ENCODE measurements at places on chromosomes 5 and 9.

GRCh38 chr5:77864997-77865396 lies 88.9 kb upstream of the TBCA start:
- DNase-seq = no peak

DNA sequence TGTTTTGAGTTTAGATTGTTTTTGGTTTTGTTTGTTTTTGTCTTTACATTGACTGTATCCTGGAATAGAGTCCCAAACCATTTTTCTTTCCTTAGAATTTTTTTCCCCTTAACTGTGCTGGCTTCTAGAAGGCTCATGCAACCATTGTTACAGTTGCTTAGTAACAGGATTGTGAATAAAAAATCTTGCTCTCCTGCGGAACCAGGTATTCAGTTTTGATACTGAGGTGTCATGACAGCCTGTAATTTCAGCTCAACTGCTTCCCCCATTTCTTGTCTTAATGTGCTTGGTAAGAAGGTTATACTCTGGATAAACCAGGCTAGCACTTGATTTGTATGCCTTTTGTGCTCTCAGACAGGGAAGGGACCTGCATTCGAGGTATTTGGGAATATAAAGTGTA lies 42.1 kb downstream of the FOCAD start:
- no peak for DNase-seq

GRCh38 chr9:124882231-124882630 lies 20.3 kb downstream of the ARPC5L start:
- no peak for DNase-seq

DNA sequence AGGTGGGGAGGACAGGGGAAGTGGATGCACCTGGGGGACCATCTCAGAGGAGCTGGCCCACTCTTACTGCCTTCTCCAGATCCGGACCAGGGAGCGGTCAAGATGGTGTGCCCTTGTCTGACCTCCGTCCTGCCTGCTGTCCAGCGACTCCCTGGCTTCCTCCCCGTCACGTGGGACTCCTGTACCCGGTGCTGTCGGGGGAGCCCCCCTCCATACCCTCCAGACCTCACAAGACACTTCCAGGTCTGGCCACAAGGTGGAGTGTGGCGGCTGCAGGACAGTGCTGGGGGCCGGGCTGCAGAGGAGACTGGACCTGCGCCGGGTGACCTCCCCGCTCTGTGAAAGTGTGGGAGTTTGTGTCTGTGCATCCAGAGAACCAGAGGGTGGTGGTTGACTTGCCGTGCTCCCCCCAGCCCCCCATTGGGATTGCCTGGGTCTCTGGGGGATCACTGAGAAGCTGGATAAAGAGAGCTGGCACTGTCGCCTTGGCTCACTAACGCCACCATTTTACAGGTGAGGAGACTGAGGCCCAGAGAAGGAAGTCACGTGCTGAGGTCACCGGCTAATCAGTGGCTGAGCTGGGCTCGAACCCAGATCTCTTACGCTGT lies 1.9 kb upstream of the CRB2 start:
- DNase-seq = peak; percentile 38

DNA sequence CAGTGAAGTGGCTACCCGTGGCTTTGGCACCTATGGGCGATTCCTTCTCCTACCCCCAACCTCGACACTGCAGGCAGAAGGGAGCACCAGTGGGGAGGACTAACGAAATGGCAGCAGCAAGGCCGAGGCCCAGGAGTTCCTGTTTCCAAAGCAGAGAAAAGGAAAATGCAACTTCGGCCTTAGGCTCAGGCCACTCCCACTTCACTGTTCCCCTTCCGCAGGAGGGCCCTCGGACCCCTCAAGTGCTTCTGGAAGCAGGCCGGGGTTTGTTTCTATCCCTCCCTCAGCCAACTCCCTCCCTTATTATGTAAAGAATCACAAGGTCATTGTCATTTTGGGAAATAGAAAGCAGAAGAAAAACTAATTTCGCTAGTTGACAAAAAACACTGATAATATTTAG lies 36.4 kb upstream of the NKX2-5 start:
- DNase-seq = no peak

GRCh38 chr9:1100945-1101344 lies 50.8 kb downstream of the DMRT2 start:
- peak; percentile 24 for DNase-seq

- no peak for DNase-seq
Observed at GRCh38 chr9:10008101-10008799, 604.6 kb downstream of the PTPRD start.

DNA sequence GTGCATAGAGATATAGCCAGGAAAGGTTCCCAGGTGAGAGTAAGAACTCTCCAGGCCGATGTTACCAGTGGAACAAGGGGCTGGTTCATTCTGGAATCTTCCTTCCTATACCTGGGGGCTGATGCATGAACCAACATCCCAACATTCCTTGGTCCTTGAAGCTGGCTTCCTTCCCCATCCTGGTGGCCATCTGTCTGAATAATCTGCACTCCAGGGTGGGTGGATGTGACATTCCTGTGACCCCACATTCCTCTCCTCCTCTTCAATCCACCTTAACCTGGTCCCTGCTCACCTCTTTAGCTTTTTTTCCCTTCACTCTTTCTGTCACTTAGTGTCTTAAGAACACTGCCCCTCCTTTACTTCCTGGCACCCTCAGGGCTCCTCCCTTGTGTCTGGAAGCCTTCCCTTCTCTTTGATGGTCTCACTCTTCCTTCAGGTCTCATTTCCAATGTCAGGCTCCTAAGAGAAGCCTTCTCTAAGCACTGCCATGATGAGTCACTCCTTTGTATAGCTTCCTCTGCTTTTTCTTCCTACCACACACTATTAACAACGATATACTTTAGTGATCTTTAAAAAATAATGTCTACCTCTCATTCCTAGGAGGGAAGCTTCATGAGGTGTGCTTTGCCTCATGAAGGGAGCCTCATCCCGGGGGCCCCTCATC lies 80.3 kb downstream of the BOD1 start:
- DNase-seq = peak; percentile 26

DNA sequence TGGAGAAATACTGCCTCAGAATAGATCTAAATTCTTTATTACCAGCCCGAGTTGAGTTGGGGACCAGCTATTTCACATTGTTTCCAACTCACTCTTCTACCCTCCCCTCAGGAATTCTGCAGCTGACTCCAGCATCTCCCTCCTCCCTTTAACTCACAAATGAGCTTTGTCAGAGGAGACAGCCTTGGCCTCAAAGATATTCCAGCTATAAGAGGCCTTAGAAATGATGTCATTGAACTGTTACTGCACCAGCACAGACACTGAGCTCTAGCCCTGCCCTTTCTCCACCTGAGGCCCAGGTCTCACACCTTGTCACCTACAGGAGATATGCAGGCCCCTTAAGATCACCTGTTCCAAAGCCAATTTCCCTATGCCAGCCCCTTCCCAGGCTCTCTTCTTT lies 78.4 kb upstream of the ATP10B start:
- DNase-seq = no peak

DNA sequence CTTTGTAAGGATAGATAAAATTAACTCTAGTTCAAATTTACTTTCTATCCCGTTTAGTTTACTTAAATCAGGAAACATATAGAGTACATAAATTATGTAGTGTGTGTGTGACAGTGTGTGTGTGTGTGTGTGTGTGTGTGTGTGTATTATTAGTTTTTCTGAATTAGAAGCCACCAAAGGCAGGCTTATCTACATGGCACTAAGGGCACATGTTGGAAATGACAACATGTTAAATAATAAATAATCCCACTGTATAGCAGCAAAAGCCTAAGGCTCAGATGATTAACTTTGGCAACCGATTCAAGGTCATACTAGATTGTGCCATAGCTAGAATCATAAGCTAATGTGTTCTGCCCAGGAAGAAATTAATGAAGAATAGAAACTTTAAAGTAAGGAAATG lies 54.6 kb downstream of the MEGF9 start:
- DNase-seq = no peak

DNA sequence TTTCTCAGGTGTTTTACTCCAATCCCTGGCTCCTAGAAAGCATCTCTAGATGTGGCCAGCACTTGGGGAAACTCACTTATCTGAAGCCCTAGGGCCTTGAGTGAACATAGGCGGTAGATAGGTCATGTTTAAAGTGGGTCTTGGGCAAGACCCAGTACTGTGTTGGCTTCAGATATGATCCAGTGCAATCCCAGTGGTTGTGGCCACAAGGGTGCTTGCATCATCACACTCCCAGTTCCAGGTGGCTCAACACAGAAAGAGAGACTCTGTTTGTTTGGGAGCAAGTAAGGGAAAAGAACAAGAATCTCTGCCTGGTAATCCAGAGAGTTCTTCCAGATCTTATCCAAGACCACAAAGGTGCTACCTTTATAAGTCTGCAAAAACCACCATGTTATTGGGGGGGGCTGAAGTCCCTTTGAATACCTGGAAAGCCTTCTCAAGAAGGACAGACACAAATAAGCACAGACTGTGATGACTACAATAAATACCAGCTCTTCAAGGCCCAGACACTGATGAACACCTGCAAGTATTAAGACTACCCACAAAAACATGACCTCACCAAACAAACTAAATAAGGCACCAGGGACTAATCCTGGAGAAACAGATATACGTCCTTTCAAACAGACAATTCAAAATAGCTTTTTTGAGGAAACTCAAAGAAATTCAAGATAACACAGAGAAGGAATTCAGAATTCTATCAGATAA lies 114.7 kb downstream of the LURAP1L start:
- no peak for DNase-seq

- DNase-seq = no peak
Observed at GRCh38 chr9:102035929-102036328, 297.5 kb upstream of the GRIN3A start.

GRCh38 chr5:68435611-68436010 lies 220.1 kb downstream of the PIK3R1 start:
- no peak for DNase-seq

DNA sequence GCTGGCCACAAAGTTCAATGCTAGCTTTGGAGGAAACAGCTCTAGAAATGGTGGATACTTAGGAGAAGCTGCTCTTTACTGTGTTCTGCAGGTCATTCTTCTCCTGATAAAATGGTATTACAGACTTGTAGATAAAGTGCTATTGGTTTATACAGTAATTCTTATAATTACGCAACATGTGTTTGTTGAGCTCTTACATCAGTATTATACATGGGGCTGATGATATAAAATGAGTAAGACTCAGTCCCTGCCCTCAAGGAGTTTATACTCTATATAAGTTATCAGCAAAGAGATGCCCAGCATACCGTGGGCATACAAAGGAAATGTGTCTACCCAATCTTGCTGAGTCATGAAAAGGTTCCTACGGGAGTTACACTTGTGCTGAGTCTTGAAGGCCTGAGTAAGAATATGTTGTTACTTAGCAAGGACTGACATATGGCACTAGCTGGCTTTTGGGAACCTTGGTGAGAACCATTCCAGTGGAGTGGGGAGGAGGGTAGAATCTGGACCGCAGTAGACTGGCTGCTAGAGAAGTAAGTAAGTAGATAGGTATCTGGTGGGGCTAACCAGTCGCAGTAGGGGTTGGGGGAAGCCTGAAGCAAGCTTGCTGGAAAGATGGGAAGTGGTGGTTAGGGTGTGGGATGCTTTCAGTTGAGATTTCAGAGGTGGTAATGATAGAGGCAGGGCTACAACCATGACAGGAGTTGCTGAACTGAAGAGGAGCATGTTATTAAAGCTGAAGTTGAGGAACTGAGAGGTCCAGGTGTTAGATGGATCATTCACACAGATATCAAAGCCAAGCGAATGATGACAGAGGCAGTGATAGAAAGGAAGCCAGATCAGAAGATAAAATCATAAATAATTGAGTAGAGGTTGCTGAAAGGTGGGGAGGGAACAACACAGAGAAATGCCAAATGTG lies 11.1 kb upstream of the TTC23L start:
- DNase-seq = no peak
